ENCODE measurements at places on chromosomes 3 and 15. TPM values are rescaled to one million over a fixed set of nuclear protein-coding genes. Genes with fewer than 3 reads are reported as not detected.

Gene ZNF770
- 60.1 TPM for total RNA-seq

Gene CHAC1
- total RNA-seq, result 1.1 TPM

Gene TNFSF10
- 45.4 TPM for total RNA-seq

Gene ACSBG1
- not detected for total RNA-seq

DNA sequence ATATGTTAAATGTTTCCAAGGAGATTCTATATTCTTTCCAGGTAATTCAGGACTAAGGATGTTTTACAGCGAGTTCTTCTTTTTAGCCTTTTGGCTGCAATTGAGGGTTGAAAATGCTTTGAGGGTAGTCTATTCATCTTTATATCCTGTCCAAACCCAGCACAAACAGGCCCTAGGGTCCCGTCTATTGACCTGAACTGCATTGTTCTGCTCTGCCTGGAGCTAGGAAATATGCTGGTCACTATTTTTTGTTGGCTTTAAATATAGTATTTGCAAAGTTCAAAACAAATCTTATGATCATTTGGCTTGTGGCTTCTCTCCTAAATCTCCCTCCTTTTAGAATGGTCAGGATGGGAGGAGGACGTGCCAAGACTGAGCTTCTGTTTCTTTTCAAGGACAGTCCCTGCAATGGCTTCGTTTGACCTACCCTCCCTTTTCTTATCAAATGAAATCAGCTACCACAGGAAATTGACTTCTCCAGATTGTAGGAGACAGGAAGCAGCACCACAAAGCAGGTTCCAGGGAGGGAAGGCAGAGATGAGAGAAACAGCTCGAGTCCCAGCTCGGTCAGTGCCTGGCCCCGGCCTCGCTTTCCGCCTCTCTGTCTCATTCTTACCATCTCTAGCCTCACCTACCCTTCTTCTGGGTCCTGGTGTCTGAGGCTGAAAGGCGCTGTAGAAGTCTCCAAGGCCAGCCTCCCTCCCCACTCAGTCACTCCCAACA lies 27.6 kb upstream of the NRROS start:
- no peak for DNase-seq
- H3K4me3 ChIP-seq, result peak overlapping the region; percentile 3
- peaks cover 23% of the 10 kb centered on the region for H3K4me1 ChIP-seq
- H3K27ac ChIP-seq, result peak overlapping the region; percentile 47
- H3K27me3 ChIP-seq, result no peaks in the 10 kb centered on the region

- no peaks in the 10 kb centered on the region for H3K27me3 ChIP-seq
- H3K4me3 ChIP-seq, result no peak overlapping the region
- no peaks in the 10 kb centered on the region for H3K36me3 ChIP-seq
- H3K27ac ChIP-seq, result no peak overlapping the region
- H3K4me1 ChIP-seq, result no peaks in the 10 kb centered on the region
These were observed 406.6 kb upstream of the PPP2R3A start for GRCh38 chr3:135558906-135559305.
